HFF-Myc (cell line): ENCODE measurements at places on chromosomes 3 and 15.

DNA sequence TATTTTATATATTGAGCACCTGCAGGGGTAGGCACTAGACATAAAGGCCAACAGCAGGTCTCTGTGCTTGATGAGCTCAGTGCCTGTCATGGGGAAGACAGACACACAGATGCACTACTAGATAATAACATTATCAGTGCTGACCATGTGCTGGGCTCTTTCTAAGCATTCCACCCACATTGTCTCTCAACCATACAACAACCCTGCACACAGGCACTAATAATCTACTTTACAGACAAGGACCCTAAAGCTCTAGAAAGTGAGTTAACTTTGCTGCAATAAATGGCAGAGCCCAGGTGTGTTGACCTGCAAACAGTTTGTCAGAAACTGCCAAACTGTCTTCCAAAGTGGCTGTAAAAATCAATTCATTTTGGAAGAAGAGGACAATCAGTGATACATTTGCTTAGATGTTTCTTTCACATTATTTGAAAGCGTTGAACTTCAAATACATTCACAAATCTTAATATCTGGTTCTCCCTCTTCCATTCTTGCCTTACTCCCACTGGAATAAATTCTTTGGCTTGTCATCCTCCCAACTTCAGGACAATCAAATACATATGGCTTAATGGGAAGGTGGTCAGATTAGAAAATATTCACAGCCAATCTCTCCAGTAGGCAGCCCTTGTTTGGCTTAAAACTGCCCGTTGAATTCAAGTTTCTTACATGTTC, 11.0 kb upstream of the PP2D1 start:
- DNase-seq, result no peak

DNA sequence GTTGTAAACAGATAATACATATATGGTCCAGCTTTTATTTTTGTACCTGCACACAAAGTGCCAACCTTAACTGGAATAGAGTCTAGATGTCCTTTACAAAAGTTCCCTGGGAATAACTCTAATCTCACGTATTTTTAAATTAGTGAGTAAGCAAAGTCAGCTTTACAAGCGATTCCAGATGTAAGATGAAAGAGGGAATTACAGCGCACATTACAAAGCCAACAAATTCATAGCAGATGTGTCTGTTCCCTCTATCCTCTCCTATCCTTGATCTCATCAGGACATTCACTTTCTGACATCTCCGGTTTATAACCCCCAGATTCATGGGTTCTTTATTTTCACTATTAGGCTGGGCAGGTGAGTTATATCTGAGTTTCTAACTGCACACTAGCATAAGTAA, 406.8 kb upstream of the ZNF385D start:
- peak; percentile 7 for DNase-seq

DNA sequence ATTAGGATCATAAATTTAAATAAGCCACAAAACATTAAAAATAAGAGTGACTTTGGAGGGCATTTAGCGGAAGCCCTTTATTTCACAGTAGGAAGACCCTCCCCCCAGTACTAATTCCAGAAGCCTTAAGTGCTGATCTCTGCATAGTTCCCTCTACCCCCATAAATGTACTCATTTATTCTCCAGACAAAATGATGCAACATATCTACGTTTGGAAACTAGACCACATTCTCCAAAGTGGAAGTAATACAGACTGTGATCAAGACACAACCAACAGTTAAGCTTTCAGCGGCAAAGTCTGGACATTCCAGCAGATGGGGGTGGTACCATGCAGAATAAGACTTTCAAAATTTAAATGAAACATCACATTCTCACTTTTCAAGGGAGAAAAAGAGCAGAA, 44.8 kb upstream of the RPS17 start:
- DNase-seq, result no peak

- DNase-seq, result no peak
These were observed 159.0 kb upstream of the TSC22D2 start for GRCh38 chr3:150248888-150249681.

DNA sequence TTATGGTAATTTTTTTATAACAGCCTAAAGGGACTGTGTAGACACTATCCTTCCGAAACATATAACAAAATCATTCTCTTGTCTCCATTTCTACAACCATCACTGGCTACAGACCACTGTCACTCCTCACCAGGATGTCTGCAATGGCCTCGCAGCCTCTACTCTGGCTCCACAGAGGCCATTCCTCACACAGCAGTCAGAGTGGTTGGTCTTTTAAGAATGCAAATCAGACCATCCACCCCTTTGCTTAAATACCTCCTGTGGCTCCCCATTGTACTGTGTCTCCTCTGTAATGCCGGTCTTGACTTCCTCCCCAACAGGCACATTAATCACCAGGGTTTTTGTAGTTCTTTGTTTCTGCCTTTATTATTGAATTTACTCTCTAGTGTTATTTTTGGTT, 344.8 kb downstream of the ERC2 start:
- DNase-seq, result no peak
